Activated T-cell treated with anti-CD3 and anti-CD28 coated beads for 4 hours (primary cell): ENCODE measurements at places on chromosomes 2 and 18.

DNA sequence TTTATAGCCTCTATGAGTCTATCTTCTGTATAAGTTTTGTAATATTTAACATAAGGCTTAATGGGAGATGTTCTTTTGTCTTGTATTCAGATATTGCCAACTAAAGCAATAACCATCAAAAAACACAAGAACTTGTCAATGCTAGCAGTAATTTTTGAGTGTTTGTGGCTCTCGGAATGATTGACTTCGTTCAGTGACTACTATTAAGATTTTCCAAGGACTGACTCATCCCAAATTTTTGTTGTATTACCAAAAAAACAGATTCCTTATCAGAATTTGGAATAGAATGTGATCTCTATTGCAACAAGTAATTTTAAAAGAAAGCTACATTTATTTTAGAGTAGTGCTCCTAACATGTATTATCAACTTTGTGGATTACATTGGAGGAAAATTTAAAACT is 8.1 kb downstream of the NABP1 start:
- no peak for DNase-seq

GRCh38 chr2:200090683-200091082 is 135.3 kb downstream of the MAIP1 start:
- DNase-seq: no peak

- no peak for DNase-seq
Measured at GRCh38 chr2:216936954-216937357, 77.1 kb upstream of the TNP1 start.

- no peak for DNase-seq
Measured at GRCh38 chr2:164569378-164569777, 51.9 kb downstream of the GRB14 start.

DNA sequence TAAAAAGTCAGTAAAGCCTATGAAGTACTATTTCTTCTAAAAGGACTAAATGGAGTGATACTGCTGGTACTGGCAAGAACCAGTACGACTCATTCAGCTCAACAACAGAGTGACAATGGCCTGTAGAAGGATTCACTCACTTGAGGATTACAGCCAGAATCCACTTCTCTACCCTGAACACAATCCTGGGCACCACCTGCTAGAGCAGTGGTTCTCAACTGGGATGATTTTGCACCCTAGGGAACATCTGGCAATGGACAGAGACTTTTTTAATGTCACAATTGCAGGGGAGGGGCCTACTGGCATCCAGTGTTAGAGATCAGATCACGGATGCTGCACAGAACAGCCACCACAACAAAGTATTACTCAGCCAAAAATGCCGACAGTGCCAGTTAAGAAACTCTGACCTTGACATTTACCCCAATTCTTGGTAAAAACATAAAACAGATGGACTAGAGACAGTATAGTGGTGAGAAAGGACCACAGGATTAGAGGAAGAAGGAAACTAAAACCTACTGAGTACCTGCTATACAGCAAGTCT is 5.0 kb downstream of the SPIRE1 start:
- DNase-seq: no peak

DNA sequence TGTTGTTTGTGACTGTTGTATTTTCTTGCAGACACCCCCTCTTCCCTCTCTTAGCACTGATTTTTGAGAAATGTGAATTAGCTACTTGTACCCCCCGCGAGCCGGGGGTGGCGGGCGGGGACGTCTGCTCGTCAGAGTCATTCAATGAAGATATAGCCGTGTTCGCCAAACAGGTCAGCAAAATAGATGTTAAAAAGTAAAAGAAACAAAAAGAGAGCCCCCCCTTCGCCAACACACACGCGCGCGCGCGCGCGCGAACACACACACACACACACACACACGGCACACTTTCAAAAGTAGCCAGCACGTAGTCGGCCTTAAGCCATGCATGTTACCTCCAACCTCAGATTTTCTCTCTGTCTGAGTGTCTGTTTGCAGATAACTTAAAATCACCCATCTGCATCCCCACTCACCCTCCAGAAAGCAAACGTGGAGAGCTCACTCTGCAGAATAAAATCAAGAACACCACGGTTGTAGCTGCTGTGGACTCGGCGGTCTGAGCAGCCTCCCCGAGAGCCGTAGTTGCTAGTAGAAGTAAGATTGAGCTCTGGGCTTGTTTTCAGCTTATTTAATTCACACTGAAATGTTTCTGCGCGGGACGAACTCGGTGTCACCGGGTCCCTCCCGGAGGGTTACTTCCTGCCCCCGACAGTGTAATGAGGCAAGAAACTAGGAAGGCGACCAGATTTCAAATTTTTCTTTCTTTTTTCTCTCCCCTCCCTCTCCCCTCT is 5.1 kb downstream of the MEIS1 start:
- no peak for DNase-seq

DNA sequence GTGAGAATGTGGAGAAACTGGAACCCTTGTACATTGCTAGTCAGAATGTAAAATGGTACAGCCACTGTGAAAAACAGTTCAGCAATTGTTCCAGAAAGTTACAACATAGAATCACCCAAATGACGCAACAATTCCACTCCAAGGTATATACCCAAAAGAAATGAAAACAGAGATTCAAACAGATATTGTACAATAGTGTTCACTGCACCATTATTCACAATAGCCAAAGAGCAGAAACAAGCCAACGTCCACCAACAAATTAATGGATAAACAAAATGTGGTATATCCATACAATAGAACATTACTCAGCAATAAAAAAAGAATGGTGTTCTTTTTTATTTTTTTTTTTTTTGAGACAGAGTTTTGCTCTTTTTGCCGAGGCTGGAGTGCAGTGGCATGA is 10.9 kb downstream of the CLASP1 start:
- DNase-seq: no peak

DNA sequence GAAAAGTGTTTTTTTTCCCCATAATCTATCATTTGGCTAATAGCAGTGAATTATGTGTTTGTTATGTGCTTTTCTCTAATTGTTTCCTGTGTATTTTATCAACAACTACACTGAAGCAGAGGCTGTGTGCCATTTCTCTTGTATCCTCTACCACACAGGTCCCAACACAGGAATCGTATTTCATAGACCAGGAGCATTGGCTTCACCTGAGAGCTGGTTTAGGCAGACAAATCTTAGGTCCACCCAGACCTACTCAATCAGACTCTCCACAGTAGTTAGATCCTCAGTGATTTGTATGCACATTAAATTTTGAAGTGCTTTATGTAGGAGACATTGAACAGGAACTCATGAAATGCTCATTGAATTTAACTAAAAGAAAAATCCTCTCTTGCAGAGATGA is 109.2 kb downstream of the FSHR start:
- DNase-seq: no peak

- DNase-seq: no peak
Measured at GRCh38 chr18:77366720-77367641, 117.3 kb downstream of the GALR1 start.

- no peak for DNase-seq
Measured at GRCh38 chr18:12035481-12035880, 54.2 kb downstream of the IMPA2 start.

GRCh38 chr2:179642462-179642861 is 218.9 kb downstream of the ZNF385B start:
- DNase-seq: no peak

- no peak for DNase-seq
Measured at GRCh38 chr2:129862668-129863067, 116.8 kb upstream of the RAB6C start.

GRCh38 chr2:97765933-97766332 is 52.6 kb downstream of the ZAP70 start:
- DNase-seq: no peak

- DNase-seq: no peak
Measured at GRCh38 chr2:15908371-15908770, 32.0 kb upstream of the MYCN start.

- no peak for DNase-seq
Measured at GRCh38 chr2:152813351-152813750, 94.9 kb downstream of the ARL6IP6 start.

DNA sequence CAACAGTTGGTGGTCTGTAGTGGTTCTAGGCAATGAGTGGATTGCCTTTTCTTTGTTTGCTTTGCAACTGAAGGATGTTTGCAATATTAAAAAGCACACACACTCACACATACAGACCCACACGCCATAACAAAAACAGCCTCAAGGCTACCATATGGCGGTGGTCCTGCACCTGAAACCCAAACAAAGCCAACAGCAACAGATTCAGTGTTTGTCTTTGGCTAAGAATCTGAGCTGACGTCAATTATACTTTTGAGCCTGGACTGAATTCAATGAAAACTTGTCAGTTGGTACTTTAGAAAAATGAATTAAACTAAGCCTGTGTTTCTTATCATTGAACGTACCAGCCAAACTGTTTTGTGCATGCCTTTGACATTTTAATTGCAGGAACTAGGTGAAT is 65.0 kb upstream of the NYAP2 start:
- DNase-seq: no peak

- DNase-seq: no peak
Measured at GRCh38 chr18:65227970-65228369, 522.8 kb upstream of the CDH7 start.

GRCh38 chr2:128028668-128029054 is 802 bp upstream of the SAP130 start:
- DNase-seq: no peak

GRCh38 chr2:45680351-45680967 is 29.0 kb downstream of the PRKCE start:
- DNase-seq: no peak

- DNase-seq: no peak
Measured at GRCh38 chr2:200603972-200604371, 18.2 kb downstream of the AOX1 start.

DNA sequence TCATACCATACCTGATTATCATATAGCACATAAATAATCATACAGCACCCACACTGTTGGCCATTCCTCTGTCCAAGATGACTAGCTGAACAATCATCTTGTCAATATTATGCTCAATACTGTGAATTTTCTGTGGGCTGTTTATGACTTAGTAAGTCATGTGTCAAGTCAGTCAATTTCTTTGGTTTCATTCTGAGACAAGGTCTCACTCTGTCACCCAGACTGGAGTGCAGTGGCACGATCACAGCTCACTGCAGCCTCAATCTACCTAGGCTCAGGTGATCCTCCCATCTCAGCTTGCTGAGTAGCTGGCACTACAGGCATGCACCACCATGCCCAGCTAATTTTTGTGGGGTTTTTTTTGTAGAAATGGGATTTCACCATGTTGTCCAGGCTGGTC is 5.7 kb downstream of the MCM6 start:
- DNase-seq: no peak

- DNase-seq: no peak
Measured at GRCh38 chr18:33154049-33154448, 286.5 kb downstream of the CCDC178 start.

DNA sequence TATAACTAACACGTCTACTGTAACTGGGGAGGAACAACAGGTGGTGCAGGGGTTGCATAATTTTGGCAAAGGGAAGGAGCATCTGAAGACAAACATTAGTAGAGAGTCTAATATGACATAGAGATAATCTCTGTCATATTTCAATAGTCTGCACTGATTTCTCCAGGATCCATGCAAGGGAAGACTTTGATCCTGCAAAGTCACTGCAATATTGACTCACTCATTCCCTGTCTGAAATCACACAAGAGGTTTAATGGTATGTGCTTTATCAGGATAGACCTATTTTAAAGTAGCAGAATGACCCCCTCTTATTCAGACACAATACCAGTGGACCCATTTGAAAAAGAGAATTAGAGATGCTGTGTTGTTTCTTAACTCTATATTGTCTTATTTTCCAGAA is 98.7 kb upstream of the CAVIN2 start:
- DNase-seq: no peak

DNA sequence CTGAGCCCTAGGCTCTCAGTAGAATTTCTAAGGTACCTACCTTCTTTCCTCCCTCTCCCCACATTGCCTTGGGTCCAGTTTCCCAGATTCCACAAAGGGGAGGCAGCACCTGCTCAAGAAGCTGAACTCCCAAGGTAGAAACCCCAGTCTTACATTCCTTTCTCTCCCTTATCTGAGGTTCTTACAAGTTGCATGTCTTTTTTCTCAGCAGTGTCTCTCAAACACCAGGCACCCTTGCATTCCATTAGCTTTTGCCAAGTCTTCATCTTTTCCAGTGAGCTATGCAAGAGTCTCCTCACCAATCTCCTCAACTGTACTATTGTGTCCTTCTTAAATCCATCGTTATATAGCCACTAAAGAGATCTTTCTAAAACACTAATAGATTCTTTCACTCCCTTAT is 4.1 kb upstream of the NT5C1B start:
- DNase-seq: no peak

- DNase-seq: no peak
Measured at GRCh38 chr2:46490521-46491141, 11.3 kb downstream of the TMEM247 start.

- DNase-seq: no peak
Measured at GRCh38 chr2:7984693-7985353, 697.0 kb upstream of the ID2 start.

DNA sequence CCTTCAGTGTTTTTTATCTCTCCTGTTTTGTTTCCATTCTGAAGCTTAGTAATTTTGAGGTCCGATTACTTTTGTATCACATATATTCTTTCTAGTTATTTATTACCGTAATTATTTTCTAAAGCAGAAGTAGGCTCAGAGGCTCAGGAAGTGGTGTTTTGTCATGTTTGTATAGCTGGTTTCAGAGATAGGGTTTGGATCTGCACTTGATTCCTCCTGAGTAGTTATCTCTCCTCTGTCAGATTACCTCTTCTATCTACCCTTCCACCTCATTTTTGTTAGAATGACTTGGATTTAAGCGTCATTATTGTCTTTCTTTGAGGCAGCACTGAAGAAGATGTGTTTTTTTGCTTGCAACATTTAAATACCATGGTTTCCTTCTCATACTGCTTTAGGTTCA is 95.4 kb downstream of the MTA3 start:
- no peak for DNase-seq

DNA sequence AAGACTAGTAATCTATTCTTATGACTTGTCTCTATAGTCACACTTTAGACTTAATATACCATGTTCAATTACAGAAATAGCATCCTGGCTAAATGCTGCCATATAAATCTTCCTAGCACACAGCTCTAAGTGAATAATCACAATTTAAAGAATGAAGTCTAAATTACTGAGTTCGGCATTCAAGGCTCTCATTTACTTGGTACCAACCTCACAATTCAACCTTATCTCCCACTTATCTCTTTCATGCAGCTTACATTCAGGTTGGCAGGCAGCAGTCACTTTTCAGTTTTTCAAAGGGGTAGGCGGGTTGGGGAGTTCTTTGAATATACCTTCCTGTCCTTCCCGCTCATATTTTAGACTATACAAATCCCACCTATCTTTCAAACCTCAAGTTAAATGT is 1.5 kb downstream of the MMADHC start:
- no peak for DNase-seq

DNA sequence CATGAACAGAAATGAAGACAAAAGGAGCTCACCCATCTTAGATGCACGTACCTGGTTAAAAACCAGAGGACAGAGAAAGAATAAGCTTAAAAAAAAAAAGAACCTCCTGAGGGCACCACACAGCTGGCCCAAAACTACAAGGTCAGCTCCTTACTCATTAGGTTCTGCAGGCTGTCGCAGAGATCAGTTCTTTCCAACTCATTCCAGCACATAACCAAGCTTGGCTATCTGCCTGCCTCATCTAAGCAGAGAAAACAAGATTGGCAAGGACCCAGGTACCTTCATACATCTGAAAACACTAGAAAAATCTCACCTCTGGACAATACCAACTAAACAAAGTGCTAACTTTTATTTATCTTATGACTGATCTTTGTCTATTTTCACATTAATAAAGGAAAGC is 89.9 kb downstream of the NOL10 start:
- DNase-seq: no peak
